ENCODE measurements at places on chromosomes 2 and 18.
A peak's percentile ranks its signal among the peaks of the same experiment; 100 is the strongest.

GRCh38 chr2:169739351-169739750 is 5.7 kb downstream of the KLHL23 start:
- no peak for DNase-seq

GRCh38 chr2:74537140-74537539 is 7.4 kb downstream of the HTRA2 start:
- DNase-seq = no peak

GRCh38 chr2:112253261-112253815 is 1.5 kb downstream of the ZC3H8 start:
- DNase-seq = no peak

DNA sequence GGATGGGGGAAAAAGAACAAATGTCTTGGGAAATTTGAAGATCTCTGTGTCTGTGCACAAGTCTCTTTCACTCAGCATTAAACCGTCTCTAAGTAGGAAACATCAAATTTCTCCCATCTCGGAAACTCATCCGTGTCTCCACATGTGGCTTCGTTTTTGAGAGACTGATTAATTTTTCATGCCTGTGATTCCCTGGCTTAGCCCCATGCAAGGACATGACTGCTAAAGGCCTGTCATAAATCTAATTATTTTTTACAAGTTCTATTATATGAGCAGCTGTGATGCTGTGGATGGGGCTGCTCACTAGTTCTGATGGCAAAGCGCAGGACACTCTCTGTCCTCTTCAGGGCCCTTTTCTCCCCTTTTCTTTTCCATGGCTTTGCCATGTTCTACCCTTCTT is 129.1 kb downstream of the RGPD3 start:
- no peak for DNase-seq

GRCh38 chr2:100417711-100418124 is 250 bp upstream of the CHST10 start:
- DNase-seq = no peak

- no peak for DNase-seq
These were observed 27.6 kb downstream of the AAK1 start for GRCh38 chr2:69615969-69616368.

- DNase-seq = peak; percentile 73
These were observed 61.3 kb upstream of the ITSN2 start for GRCh38 chr2:24421668-24422067.

- DNase-seq = no peak
These were observed 124.8 kb downstream of the FIGN start for GRCh38 chr2:163610817-163611556.

- DNase-seq = no peak
These were observed 40.0 kb upstream of the STPG4 start for GRCh38 chr2:47195148-47195547.

- no peak for DNase-seq
These were observed 1822.6 kb downstream of the SUCLG1 start for GRCh38 chr2:82636402-82637020.

DNA sequence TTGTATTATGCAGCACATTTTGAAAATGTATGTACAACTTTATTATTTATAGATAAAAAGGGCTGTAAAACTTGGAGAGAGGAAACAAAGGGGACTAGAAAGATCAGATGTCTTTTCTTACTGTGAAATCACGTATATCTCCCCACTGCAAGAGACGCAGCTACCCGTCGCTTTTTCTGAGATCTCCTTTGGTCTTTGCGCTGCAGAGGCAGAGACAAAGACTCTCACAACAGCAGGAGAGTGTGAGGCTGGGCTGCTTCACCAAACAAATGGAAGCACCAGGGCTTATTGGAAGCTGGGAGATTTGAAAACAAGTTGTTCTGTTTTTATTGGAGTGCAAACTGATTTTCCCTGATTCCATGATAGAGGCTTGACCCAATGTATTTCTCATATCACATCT is 129.0 kb upstream of the PARD3B start:
- no peak for DNase-seq

GRCh38 chr2:127362971-127363370 is 24.8 kb downstream of the MAP3K2 start:
- no peak for DNase-seq

DNA sequence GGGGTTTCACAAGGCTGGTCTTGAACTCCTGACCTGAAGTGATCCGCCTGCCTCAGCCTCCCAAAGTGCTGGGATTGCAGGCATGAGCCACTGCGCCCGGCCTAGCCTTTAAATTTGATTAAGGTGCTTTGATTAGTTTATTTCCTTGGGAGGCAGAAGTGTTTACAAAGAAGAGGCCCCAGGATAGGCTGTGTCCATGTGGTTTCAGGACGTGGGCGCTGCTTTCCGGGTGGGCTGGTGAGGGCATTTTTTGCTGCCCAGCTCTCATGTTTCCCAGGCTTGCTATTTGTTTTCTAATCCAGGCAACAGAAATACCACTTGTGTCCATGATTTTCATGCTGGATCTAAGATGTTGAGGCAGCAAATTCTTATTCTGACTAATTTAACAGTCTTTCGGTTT is 124.2 kb downstream of the SH3RF3 start:
- no peak for DNase-seq

DNA sequence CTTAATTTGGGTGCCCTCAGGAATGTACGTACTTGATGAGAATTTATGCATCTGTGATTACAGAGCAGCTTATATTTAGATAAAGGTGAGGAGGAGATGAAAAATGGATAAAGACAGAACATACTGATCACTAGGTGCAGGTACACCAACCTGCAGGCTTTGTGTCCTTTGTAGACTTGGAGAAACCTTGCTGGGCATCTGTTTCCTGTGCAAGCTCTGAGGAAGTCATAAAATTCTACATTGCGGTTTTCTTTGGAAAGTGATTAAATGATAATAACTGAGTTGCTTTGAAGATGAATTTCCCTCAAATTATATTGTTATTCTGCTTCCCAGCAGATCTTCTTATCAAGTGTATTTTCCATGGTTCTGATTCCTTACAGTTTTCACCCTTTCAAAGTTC is 7.7 kb downstream of the RAB27B start:
- DNase-seq = no peak

DNA sequence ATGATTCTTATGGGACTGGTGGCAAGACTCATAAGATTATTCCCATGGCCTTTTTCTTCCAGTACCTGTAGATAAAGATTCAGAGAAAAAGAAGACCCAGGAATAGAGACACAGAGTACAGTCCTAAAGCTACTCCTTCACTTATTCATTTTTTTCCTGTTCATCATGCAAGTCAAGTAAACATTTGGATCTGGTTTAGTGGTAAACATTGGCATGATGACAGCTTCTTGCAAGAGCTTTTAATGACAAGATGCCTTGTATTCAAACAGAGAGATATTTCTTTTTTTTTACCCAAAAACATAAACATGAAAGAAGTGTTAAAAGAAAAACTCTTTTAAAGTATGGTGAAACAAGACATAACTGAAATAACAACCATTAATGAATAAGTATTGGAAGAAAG is 20.2 kb downstream of the CXCR2 start:
- no peak for DNase-seq

- DNase-seq = no peak
These were observed 2.2 kb downstream of the MYO3B start for GRCh38 chr2:170180031-170180566.

DNA sequence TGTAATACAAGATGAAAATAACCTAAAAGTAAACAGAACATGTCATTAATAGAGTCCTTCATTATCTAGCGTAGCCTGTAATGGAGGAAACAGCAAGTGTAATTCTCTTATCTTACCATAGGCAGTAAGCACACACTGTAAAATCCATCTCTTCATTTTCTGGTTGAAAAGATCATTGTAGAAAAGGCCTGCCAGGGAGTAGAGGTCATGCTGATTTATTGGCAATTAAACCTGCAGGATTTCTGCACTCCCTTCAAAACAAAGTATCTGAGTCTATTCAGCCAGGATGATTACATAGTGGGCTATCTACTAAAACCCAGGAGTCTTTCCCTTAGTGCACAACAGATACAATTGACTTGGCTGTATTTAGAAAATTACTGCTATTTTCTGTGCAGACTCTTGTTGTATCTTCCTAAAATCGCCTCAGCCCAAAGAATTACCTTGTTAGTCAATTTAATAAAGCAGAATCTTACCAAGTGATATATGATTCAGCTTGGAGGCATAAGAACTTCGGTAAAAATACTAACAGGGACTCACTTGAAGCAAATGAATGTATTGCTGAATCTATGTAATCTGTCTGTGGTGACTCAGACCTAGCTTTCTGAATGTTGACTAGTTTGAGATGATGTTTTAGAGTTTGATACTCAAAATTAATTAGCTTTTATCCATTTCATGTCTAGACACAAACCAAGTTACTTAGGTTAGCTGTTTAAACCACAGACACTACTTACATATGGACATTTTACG is 250.4 kb upstream of the STON1 start:
- DNase-seq = no peak

Data from omental fat pad (tissue), 4 donors.